Glutamatergic neuron (in vitro differentiated cells): ENCODE measurements at places on chromosomes 2 and 18. TPM values are rescaled to one million over a fixed set of nuclear protein-coding genes. Genes with fewer than 3 reads are reported as not detected.
A peak's percentile ranks its signal among the peaks of the same experiment; 100 is the strongest.

DNA sequence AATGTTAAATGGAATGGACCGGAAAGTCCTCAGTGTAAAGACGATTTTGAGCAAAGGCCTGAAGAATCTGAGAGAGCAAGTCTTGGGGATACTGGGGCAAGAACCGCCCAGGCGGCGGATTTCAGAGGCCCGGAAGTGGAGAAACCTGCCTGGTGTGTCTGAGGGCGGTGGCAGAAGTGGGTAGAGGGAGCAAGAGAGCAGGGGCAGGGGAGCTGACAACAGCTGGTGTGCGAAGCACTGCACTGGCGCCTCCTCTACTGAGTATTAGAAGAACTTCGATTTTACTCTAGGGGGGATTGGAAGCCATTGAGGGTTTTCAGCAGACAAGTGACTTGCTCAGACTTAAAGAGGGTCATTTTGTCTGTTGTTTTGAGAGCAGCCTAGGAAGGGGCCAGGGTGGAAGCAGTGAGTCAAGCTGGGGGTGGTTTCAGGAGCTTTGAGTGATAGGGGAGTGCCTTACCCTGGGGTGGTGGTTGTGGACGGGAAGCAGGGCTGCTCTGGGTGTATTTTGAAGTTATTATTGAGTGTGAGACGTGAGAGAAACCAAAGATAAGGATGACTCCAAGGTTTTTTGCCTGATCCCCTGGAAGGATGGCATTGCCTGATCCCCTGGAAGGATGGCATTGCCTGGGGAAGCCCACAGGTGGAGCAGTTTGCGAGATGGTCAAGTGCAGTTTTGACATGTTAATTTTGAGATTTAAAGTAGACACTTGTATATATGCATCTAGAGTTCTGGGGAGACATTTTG is 52.5 kb downstream of the ZNF236 start:
- no peak overlapping the region for H3K4me3 ChIP-seq
- H3K27ac ChIP-seq = peak overlapping the region; percentile 44
- peaks cover 7% of the 10 kb centered on the region for H3K4me1 ChIP-seq
- no peaks in the 10 kb centered on the region for H3K36me3 ChIP-seq

- H3K4me3 ChIP-seq = no peak overlapping the region
- no peak for DNase-seq
- no peaks in the 10 kb centered on the region for H3K36me3 ChIP-seq
- H3K4me1 ChIP-seq = peaks cover 3% of the 10 kb centered on the region
- H3K27me3 ChIP-seq = peaks cover 3% of the 10 kb centered on the region
Measured at GRCh38 chr2:165401285-165401852, 68.1 kb upstream of the CSRNP3 start.

- H3K27me3 ChIP-seq = peaks cover 9% of the 10 kb centered on the region
Measured at GRCh38 chr2:197310271-197310985, at the start of gene ANKRD44. ANKRD44 (minus strand) TSS chr2:197310780; CDS start chr2:197310604, 176 bp downstream.

GRCh38 chr2:38709567-38710194 is 41.5 kb downstream of the SRSF7 start:
- no peak overlapping the region for H3K27ac ChIP-seq
- no peak overlapping the region for H3K4me3 ChIP-seq
- no peaks in the 10 kb centered on the region for H3K27me3 ChIP-seq
- H3K36me3 ChIP-seq = peaks cover 6% of the 10 kb centered on the region
- DNase-seq = no peak

GRCh38 chr18:39299152-39299551 is 1733.6 kb upstream of the CELF4 start:
- H3K27ac ChIP-seq = no peak overlapping the region
- peak; percentile 33 for DNase-seq
- no peak overlapping the region for H3K4me3 ChIP-seq

DNA sequence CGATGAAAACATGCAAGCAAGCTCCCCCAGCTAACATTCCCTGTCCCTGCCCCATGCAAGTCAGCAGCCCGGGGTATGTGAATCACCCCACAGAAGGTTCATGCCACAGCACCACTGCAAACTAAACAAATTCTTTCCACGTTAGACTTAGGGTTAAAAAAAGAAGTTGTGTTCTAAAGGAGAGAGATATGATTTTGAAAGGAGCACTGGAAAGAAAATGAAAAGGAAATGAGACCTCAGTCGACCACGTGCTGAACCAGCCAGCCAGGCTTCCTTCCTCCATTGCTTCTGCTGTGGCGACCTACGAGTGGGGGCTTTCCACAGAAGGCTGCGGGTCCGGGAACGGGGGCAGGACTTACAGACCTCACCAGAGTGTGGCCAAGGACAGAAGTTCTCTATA is 52.0 kb downstream of the ARL4C start:
- H3K27ac ChIP-seq = no peak overlapping the region
- H3K4me1 ChIP-seq = peaks cover 5% of the 10 kb centered on the region
- DNase-seq = no peak

PRKAG3 gene
- total RNA-seq = not detected

PCARE gene
- 0.66 TPM for total RNA-seq

LOXL3 gene
- 64.2 TPM for total RNA-seq

RMDN2 gene
- total RNA-seq = 5.5 TPM

PPP1R1C gene
- 13.8 TPM for total RNA-seq

MEP1B gene
- total RNA-seq = not detected
